ENCODE measurements at places on chromosomes 6 and 20.

GRCh38 chr20:60065741-60066437, 107.7 kb downstream of the CDH26 start:
- DNase-seq = no peak

DNA sequence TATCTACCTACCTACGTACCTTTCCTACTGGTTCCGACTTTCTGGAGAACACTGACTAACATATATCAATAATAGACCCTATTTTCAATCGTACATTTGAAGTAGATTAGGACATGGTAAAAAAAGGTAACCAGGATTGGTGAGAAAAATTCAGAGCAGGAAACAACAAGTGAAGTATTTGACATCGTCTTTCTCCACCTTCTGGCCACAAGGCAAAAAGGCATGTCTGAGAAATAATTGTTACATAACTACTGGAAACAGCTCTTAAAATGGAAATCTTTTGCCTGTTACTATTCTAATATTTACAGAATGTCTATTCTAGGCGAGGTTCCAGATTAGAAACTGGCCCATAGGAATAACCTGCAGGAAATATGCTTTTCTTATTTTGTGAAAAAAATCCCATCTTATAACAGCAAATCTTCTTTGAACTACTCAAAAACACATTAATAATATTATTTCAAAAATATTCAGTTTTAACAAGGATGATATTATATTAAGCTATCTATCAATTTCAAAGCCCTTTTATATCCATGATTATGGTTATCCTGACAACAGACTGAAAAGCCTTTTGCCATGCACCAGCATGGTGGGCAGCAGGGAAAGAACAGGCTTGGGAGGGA, 80.8 kb downstream of the RCAN2 start:
- peak; percentile 37 for DNase-seq

DNA sequence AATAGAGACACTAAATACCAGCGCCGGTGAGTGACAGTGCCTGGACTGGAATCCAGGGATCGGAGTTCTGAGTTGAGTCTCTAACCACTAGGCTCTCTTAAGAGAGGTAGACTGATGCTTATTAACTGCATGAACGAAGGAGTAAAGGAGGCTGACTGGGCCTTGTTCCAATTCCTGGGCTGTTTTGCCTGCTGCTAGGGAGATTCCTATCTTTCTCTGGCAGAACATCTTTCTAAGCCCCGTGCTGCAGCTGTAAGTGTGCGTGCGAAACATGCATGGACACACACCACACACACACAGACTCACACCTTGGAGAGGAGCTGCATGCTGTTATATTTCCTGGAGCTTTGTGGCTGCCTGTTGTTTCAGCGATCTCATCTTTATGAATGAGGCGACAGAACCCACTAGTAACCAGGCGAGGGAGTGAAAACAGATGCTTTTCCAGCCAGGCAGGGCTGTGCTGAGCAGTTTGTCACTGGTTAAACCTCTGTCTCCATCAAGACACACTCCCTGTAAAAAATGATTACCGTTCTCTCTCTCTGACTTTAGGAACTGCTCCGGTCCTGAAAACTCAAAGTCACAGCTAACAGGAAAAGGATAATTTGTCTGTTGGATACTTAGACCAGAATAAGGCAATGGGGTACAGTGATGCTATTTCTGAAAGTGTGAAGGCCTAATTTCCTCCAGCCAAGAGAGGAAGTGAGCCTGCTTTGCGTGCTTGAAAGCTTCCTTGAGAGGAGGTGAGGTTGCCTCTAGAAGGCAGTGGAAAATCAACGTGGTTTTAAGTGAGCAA, 157.4 kb upstream of the ZNF217 start:
- DNase-seq = peak; percentile 46

DNA sequence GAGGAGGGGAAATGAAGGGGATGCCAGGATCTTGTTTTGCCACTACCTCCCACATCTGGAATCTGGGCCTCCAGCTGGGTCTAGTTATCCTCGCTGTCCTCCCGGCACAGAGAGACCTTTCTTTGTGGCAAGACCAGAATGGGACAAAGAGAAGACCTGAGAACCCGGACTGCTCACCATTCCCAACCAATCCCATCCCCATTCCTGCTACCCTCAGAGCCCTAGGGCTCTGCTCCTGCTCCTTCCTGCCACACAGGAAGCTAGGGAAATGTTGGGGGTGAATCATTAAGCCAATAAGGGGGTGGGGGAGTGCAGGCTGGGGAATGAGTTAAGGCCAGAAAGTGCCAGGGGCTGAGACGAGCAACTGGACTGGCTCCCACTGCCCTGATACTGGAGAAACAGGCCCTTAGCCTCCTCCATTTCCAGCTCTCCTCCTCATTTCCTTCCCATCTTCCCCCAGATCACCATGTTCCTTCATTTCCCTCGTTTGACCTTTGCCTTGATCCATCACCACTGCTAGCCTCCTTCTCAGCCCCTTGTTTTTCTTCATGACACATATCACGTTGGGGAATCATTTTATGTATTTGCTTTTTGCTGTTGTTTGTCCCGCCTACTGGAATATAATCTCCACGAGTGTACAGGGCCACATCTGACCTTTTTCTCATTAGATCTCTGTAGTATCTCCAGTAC, 4.6 kb upstream of the IER3 start:
- no peak for DNase-seq

DNA sequence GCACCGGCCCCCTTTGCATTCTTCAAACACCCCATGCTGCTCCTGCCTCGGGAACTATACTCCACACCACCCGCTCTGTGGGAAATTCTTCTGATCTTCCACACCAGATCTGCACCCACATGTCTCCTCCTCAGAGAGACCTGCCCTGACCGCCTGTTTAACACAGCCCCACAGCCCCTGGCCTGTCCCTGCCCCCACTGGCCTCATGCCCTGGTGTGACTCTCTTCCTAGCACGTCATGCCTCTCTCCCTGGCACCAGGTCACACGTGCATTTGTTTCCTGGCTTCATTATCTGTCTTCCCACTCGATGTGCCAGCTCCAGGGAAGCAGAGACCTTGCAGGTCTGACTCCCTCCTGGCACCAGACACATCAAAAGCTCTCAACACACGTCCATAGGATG, 79.6 kb downstream of the ANKRD60 start:
- DNase-seq = no peak

DNA sequence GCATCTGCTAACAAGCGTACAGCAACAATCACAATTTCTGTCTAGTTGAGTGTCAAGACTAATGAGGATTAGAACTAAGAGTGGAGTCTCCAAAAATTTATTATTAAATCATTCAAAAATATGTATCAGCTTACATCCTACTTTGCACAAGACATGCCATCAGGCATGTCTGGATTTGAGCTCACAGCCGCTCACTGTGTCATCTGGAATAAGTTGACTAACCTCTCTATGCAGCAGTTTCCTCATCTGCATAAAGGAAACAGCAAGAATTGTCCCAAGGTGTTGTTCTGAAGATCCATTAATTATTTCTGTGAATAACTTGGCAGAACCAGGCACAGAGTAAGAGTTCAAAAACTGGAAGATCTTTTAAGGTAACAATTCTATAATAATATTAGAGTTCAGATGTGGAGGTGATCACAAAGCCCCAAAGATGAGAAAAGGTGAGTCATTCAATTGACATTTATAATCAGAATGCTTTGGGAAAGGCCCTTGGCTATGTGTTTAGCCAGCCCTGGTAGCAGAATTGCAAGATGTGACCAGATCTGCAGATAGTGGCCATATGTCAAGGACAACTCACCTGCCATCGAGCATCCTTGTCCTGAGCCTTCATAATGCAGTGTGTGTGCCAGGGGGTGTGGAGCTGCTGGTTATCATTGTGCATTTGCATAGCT, 264.0 kb downstream of the FOXA2 start:
- no peak for DNase-seq

- DNase-seq = no peak
Observed at GRCh38 chr20:47648943-47649342, 136.3 kb downstream of the SULF2 start.

DNA sequence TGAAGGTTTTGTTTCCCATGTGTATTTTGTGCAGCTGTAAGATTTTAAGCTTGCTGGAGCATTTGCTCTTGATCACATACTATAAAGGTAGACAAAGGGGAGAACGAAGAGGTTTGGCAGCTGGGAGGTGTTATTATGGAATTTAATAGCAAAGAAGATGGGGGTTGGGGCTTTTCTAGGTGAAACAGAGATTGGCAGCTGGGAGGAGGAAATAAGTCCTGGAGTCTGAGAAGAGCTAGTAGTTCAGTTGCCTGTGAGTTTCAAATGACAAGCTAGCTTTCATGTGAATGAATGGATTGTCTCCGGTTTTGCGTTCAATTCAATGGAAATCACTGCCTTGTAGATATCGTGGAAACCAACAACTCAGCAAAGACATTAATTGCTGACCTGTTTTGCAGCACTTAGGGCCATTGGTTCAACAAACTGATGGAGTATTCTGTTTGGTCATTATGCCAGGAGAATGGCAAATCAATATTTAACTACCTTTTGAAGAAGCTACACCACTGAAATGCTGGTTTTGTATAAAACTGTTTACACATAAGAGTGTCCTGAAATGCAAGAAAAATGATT, 38.1 kb upstream of the FLRT3 start:
- DNase-seq = no peak

DNA sequence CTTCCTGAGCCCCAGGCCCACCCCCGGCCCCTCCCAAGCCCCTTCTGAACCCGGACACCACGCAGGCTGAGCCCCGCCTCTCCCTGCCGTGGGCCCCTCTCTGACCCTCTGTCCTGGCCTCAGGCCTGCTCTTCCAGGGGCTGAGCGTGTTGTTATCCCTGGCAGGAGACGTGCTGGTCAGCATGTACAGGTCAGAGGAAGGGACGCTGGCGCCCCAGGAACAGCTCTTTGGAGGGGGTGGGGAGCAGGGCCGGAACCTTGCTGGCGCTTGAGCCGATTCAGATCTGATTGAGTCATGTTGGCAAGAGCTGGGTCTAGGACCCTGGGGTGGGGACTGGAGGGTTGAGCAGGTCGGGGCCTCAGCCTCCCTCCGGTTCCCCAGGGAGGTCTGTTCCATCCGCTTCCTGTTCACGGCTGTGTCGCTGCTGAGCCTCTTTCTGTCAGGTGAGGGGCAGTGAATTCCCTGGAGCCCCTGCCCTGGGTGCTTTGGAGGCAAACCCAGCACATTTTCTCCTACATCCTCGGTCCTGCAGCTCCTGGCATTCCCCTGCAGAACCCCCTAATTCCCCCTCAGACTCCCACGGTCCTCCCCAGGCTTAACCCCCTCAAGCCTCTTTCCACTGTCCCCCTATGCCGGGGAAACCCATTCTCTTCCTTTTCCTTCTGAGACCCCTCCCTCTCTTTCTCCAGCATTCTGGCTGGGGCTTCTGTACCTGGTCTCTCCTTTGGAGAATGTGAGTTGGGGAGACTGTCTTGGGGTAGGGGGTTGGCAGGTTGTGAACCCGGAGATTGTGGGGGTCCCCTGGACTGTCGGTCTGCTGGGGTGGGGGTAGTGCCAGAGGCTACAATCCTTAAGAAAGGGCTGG, 2.0 kb downstream of the SPAG4 start:
- DNase-seq = peak; percentile 28

GRCh38 chr20:62294516-62294915, 8.3 kb upstream of the ADRM1 start:
- no peak for DNase-seq

GRCh38 chr6:39040080-39040673, 8.4 kb upstream of the GLP1R start:
- no peak for DNase-seq

DNA sequence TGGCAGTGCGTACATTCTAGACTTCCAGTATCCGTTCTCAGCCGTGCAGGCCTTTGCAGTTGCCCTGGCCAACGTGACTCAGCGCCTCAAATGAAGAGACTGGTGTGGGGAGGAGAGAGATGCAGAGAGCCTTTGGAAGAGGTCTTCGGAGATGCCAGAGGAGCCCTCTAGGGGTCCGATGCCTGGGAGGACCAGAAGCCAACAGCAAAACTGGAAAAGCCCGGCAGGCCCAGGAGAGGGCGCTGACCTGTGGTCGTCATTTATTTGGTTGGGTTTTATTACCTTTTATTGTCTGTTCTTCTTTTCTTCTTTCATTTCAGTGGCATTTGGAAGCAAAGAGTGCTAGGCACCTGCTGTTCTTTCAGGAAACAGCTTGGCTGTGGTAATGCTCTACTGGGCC, 53.3 kb upstream of the TMEM181 start:
- DNase-seq = no peak

GRCh38 chr6:83590416-83590815, 78.1 kb downstream of the PRSS35 start:
- no peak for DNase-seq

DNA sequence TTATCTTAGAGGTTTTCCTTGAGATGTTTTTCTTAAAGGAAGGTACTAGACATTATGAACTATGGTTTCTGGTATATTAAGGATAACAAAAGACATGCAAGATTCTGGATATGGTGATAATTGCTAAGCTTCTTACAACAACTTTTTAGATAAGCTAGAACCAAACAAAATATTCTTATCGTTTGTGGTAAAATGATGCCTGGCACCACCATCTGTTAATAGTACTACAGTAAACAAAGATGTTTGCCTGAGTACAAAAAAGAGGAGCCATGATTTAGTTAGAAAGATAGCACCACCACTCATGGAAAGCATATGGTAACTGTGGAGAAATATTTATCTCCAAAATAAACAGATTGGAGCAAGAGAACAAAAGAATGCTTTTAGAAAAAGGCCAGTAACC, 747.3 kb downstream of the COL12A1 start:
- DNase-seq = no peak

DNA sequence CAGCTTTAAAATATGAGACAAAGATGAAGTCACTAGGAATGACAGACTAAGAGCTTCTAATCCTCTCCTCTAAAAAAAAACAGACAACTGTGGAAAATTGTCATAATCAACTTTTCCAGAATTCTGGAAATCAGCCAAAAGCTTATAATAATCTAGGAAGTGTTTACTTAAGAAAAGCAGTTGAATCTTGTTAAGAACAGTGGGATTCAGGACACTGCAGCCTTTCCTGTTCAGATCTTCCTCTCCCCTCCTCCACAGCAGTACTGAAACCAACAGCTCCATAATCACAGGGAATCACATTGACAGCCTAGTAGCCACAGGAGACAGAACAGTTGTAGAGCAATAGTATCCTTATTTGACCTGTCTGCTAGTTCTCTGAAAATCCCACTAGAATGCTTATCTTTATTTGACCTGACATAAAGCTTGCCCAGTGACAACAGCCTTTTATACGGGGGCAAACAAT, 41.6 kb downstream of the IBTK start:
- no peak for DNase-seq

DNA sequence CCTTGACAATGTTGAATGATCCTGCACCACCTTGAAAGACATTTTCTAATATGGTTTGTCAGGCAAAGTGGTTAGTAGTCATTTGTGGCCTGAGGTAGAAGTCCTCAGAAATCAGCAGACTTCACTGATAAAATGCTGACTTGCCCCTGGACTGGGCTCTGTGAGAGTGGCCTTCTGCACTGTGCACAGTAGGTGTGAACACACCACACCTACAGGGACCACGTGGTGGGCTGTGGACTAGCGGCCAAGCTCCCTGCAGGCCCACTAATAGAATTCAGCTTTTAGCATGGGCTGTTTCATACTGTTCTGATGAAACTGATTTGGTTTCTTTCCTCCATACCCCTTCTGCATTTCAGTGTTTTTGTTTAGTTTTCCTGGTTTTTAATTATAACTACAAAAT, 7.3 kb downstream of the BPHL start:
- DNase-seq = no peak

- no peak for DNase-seq
Observed at GRCh38 chr20:48190757-48191156, 405.5 kb upstream of the SULF2 start.

Measured in CD4-positive, alpha-beta T cell treated with Interleukin-2 at 100 ng/mL for 4 hours (primary cell).